ENCODE measurements at places on chromosomes 2 and 18. TPM values are rescaled to one million over a fixed set of nuclear protein-coding genes. Genes with fewer than 3 reads are reported as not detected.

DNA sequence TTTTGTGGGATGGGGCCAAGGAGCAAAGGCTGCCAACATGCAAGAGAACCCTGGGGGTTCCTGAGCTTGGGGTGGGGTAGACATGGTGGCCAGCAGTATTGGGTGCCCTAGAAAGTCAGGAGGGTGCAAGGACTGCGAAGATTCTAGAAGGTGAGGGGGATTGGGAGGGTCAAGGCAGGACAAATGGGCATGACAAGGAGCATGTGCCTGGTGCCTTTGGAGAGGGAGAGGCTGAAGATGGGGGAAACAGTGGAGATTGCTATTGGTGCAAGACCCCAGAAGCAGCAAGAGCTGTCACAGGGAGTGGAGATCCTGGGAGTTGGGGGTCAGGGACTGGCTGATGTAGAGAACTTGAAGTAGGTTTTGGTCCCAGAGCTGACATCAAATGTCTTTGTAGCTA is 7.5 kb downstream of the B3GNT2 start:
- no peak for DNase-seq

- DNase-seq = no peak
These were observed 10.4 kb upstream of the FAM228A start for GRCh38 chr2:24164416-24164973.

DNA sequence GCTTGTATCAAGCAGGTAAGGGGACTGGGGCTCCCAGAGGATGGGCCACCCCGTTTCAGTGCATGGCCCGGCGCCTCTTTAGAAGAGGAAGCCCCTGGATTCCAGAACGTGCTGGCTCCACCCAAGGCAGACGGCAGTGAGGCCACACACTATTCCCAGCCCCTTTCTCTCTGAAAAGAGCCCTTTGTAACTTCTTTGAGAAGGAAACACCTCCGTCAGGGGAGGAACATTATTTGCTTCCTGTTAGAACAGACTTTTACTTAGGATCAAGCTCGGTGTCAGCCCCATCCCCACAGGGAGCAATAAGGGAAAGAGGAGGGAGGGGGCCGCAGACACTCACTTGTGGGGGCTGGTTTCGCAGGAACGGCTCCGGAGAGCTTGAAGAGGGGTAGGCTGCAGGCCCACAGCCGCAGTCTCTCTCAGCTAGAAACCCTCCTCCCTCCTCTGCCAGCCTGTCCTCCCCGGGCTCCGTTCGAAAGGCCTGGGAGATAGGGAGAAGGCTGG is 49.6 kb upstream of the RMDN2 start:
- no peak for DNase-seq

GRCh38 chr18:48367557-48367956 is 41.6 kb downstream of the ZBTB7C start:
- peak; percentile 30 for DNase-seq

DNA sequence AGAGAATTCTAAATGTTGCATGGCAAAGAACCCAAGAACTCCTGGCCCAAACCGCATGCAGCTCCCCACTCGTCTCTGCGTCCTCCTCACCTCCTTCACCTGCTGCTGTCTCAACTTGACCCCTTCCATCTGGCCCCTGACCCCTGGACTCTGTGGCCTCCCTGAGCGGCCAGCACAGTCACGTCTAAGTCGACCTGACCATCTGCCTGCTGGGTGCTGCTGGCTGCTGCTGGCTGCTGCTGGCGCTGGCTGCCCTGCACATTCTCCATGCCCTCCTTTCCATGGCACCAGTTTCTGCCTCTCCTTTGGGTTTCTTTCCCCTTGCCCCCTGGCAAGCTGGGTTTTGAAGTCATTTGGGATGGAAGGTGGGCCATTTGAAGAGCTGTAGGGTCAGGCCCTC is 30.1 kb upstream of the ASB1 start:
- no peak for DNase-seq

DNA sequence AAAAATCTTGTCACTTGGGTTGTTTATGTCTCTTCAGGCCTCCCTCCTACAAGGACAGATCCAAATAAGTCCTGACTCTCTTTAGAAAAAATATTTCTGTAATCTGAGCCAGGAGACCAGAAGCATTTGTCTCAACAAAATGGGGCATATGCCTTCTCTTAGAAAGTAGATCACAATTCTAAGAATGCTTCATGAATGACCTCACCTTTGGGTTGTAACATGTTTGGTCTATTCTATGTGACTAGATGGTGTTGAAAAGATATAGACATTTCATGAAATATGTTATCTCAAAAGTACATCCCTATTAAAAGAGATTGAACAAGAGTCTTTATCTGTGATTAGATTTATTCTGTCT is 159.0 kb upstream of the SETBP1 start:
- DNase-seq = no peak

GRCh38 chr18:62170857-62171256 is 16.0 kb downstream of the PIGN start:
- no peak for DNase-seq

DNA sequence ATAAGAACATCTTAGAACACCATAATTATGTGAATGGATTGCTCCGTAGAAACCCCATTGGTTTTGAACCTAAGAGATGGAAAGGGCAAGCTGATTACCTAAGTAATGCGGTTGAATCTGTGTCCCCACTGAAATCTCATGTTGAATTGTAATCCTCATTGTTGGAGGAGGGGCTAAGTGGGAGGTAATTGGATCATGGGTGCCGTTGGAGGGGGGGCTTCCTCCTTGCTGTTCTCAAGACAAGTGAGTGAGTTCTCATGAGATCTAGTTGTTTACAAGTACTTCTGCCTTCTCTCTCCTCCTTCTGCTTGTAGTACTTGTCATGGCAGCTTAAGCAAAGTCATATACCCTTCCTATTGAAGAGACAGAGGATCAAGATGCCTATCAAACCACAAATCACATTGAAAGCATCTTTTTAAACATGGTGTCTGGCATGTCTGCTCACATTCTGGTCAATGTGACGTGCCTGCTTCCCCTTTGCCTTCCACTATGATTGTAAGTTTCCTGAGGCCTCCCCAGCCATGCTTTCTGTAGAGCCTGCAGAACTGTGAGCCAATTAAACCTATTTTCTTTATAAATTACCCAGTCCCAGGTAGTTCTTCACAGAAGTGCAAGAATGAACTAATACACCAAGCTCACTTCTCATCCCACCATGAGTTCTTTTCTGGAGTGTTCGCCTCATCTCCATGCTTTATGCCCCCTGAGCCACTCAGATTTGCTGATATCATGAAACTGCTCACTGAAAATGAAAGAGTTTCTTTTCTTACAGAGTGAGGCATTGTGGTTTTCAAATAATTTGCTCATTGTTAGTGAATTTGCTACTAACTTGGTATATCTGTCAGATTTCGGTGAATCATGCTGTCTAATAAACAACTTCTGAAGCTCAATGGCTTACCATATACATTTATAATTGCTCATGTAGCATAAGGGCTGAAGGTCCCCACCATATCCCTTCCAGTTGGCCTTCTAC is 23.6 kb downstream of the KCNE4 start:
- DNase-seq = no peak

DNA sequence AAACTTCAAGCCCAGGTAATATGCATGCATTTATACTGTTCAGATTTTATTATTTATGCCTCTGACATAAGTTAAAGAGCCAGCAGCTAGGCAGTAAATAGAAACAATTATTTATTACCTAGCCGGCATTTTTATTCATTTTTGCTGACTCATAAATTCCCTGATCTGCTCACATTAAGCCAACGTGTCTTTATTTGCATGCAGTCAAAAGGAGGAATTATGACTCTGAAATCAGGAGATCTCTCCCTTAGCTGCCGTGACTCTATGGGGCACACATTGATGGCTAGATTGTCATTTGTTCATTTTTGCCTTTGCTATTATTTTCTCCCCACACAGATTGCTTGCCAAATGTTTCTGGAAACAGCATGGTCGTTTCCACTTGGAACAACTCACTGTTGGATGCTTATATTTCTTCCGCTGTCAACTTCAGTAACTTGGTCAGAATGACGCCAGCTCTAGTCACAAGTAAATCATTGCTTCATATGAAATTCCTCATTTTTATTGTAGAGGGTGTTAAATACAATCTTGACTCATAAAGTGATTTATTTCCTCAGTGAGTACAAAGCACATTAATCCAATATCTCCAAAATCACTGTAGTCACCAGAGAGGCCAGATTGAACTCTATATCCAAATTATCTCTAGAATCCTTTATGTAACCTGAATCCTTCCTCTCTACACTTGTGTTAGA is 15.9 kb upstream of the ZBTB14 start:
- no peak for DNase-seq

GRCh38 chr2:95050385-95051300 is 25.1 kb downstream of the MAL start:
- DNase-seq = no peak

DNA sequence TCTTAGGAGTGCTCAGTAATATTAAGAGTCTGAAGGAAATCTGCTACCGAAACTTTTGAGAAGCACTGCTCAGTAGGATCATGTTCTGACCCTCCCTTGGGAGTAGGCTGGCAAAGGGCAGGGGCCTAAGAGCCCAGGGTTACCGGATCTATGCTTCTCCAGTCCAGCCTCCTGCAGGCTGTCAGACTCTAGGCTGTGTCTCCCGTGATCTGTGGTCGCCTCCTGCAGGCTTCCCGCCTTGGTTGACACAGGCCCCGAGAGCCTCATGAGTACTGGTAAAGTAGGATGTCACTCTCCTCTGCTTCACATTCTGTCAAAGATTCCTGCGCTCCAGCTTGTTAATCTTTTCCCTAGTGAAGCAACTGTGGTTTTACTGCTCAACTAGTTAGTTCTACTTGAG is 647.8 kb upstream of the RAB6C start:
- no peak for DNase-seq

Gene SERPINB11
- not detected for total RNA-seq

Gene KIF1A
- total RNA-seq = 123 TPM

Gene RPRM
- total RNA-seq = 0.22 TPM

Gene PCARE
- total RNA-seq = 0.53 TPM

Gene GAREM2
- 6.8 TPM for total RNA-seq

Gene ITGA4
- total RNA-seq = 18.1 TPM
